ENCODE measurements at places on chromosomes 16 and 17.

DNA sequence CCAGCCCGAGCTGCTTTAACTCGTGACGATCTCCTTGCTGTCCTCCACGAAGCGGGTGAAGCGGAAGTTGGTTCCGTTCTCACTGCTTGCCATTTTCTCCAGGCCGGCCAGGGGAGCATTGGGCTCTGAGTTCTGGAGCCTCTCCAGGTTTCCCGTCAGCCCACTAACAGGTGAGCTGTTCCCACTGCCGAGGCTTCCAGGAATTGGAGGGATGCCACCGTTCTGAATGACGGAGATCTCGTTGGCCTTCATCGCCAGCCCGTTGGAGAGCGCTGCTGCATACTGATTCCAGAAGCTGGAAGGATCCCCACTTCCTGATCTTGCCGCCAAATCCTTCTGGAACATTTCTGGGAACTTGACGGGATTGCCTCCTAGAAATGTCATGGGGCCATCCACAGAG is 14.0 kb downstream of the SALL1 start:
- DNase-seq = no peak

GRCh38 chr17:29573558-29573869 is 5.0 kb downstream of the TP53I13 start:
- no peak for DNase-seq

- no peak for DNase-seq
Observed at GRCh38 chr16:801584-802363, 1.2 kb upstream of the GNG13 start.

GRCh38 chr17:39270923-39271322 is 45.2 kb upstream of the STAC2 start:
- DNase-seq = no peak

GRCh38 chr16:13733561-13733960 is 186.4 kb upstream of the ERCC4 start:
- DNase-seq = no peak
